Right cardiac atrium (tissue), 5 donors: ENCODE measurements at places on chromosomes 6 and 20. TPM values are rescaled to one million over a fixed set of nuclear protein-coding genes. Genes with fewer than 3 reads are reported as not detected.

DNA sequence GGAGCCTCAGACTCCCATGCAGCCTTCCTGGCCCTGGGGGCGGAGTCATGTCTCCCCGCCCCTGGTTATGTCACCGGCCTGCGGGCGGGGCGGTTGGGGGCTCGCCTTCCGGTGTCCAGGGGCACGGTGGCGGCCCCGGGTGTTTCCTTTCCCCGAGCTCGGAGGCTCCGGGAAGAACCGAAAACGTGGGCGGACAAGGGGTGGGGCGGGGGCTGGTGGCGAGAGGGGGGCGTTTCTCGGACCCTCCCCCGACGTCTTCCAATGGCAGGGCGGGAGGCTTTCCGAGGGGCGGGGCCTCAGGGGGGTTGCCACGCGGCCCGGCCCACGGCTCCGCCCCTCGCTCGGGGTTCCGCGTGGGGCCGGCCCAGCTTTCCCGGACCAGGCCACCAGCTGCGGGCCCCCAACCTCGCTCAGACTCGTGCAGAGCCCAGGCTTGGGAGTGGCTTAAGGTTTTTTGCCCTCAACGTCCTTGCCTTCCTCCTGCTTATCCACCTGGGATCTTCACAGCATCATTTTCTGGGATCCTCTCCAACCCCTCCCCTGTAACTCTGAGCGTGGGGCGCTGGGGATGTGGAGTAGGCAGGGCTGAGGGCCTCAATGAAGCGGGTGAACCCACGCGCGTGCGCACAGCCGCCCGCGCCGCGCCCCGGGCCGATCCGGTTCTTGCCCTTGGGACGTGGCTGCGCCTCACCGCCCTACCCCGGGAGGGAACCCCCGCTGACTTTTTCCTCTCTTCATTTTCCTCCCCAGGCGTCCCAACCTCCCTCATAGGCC, 2.1 kb upstream of the NRN1 start:
- peak; percentile 64 for DNase-seq

- DNase-seq = no peak
These were observed 52.9 kb downstream of the ATP9A start for GRCh38 chr20:51715163-51715855.

DNA sequence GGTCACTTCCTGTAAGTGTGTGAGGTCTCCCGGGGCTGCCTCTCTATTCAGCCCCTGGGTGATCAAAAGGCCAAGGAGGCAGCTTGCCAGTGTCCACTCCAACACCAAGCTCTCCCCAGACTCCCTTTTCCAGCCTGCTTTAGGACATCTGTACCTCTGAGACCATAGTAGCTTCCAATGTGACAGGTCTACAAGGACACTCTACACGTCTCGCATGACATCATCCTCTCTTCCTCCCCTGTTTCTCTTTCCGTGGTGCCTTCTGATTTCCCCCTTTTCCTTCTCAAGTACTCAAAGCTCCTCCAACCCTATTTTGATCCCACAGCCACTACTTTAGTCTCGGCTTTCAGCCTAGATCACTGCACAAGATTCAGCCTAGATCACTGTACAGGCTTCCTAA, 26.4 kb downstream of the HLA-F start:
- DNase-seq = no peak

DNA sequence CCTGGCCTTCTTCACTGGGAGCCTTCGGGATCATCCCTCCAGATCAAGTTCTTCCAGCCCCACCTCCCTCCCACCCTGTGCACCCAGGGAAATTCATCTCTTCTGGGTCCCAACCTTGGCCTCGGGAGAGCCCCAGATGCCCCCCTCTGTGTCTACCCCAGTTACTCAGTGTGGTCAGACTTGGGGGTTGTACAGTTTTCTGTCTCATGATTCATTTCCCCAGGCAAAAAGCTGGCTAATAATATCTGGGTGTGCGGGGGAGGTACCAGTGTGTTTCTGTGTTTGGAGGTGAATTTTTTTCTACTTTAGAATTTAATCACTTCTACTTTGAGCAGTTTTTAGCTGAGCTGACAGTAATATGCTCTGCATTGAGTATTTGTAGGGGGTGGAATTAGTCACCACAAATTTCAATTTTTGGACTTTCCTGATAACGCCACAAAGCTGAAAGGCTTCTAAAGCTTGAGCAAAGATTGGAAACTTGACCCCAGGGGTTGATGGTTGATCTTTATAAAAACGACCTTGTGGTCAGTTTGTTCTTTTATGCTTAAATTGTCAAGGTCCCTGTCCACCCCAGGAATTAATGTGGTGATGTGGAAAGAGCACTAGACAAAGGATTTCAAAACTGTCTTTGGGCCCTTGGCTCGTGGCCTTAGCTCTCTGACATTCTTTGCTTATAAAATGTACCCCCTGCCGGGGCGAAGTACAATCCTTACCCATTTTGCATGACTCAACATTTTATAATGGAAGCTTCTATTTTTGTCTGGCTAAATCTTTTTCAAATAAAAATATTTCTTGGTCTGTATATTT, 284.7 kb upstream of the TAB2 start:
- DNase-seq = no peak

GRCh38 chr20:51372176-51372803, 170.2 kb downstream of the NFATC2 start:
- peak; percentile 65 for DNase-seq

The GPR6 gene
- polyA plus RNA-seq = not detected

DNA sequence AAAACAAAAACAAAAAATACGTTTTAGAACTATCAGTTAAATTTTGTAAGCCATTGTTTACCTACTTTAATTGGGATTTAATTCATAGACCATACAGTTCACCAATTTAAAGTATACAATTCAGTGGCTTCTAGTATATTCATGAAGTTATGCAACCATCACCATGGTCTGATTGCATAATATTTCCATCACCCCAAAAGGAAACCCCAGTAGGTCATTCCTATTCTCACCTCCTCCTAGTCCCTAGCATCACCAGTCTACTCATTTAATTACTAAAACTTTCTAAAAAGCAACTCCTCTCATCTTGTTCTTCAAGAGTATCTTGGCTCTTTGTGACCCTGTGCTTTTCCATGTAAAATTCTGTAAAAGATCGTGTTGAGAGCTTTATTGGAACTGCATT, 60.2 kb downstream of the ASXL1 start:
- DNase-seq = no peak

The FAM162B gene
- 3.9 TPM for polyA plus RNA-seq

DNA sequence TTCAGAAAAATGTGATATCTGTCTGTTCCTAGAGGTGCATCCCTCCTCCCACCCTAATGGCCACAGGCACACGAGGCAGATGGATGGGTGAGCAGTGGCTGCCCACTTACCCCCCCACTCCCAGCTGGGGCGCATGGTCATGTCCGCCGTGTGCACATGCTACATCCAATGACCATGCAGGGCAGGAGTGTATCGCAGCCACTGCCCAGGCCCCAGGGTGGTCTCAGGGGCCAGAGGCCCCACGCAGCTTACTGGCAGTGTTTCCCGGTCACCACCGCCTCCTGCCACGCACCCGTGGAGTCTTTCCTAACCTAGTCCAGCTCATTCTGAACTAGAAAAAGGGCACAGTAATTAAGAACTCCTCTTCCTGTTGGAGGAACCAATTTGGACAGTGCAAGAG, 11.7 kb upstream of the HTR1B start:
- DNase-seq = no peak

- no peak for DNase-seq
These were observed 50.6 kb upstream of the RNF182 start for GRCh38 chr6:13874191-13874549.

GRCh38 chr6:41584205-41584604, 38.0 kb downstream of the FOXP4 start:
- DNase-seq = no peak

The CALHM5 gene
- polyA plus RNA-seq = 1.2 TPM

- DNase-seq = no peak
These were observed 134.4 kb upstream of the COL21A1 start for GRCh38 chr6:56381801-56382251.

- DNase-seq = no peak
These were observed 71.2 kb upstream of the PTPN1 start for GRCh38 chr20:50438986-50439407.
